ENCODE measurements at places on chromosomes 6 and 20.

DNA sequence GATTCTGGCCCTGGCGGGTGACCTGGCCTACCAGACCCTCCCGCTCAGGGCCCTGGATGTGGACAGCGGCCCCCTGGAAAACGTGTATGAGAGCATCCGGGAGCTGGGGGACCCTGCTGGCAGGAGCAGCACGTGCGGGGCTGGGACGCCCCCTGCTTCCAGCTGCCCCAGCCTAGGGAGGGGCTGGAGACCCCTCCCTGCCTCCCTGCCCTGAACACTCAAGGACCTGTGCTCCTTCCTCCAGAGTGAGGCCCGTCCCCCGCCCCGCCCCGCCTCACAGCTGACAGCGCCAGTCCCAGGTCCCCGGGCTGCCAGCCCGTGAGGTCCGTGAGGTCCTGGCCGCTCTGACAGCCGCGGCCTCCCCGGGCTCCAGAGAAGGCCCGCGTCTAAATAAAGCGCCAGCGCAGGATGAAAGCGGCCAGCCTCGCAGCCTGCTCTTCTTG is 868 bp upstream of the SLC2A4RG start:
- peak; percentile 86 for DNase-seq

- DNase-seq, result peak; percentile 51
Measured at GRCh38 chr20:54668271-54669039, 193.1 kb downstream of the DOK5 start.

DNA sequence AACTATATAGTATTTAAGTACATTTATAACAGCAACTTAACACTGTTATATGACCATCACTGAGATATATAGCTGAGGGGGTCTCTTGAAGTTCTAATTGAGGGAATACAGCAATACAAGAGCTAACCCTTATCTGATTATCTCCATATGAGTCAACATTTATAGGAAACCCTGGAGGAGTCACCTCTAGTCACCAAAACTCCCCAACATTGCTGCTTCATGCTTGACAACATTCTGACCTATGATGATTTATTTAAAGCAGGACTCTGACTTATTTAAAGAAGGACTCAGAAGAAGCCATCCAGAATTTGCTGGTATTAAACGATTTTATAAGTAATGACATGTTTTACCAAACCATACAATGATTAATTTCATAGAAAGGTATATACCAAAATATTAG is 182.6 kb upstream of the NOX3 start:
- DNase-seq, result no peak

DNA sequence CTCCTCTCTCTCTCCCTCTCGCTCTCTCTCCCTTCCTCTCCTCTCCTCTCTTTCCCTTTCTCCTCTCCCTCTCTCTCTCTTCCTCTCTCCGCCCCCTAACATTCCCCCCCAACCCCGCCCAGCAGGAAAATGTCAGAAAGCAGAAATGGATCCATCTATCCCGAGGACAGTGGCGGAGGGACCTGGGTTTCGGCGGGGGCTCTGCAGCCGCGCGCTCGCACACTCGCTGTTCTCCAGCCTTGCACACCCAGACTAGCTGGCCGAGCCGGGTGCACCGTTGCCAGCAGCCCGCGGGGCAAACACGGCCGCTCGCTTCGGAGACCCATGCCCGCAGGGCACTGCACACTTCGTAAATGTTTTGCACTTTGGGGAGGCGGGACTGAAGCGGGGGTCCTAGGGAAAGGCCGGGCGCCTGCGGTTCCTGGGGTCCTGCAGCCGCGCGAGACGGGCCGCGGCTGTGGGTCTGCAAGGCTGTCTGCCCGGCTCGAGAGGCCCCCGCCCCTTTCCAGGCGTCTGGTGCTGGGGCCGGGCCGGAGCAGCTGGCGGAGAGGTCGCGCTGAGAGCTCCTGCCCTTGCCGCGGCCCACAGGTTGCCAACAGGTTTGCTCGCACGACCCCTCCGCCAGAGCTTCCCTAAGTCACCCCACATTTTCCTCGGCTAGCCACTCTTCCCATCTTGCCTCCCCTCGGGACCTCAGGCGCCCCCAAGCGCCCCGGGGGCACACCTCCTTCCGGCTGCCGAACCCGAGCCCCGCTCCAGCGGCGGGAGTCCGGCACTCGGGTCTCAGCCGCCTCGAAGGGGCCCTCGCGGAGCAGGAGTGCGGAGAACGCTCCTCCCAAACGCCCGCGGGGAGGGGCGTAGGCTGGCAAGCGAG is 818 bp upstream of the MDGA1 start:
- peak; percentile 59 for DNase-seq

- DNase-seq, result no peak
Measured at GRCh38 chr6:50792771-50793170, 25.9 kb upstream of the TFAP2B start.

GRCh38 chr20:35595901-35596300 is 19.7 kb upstream of the SPAG4 start:
- no peak for DNase-seq

DNA sequence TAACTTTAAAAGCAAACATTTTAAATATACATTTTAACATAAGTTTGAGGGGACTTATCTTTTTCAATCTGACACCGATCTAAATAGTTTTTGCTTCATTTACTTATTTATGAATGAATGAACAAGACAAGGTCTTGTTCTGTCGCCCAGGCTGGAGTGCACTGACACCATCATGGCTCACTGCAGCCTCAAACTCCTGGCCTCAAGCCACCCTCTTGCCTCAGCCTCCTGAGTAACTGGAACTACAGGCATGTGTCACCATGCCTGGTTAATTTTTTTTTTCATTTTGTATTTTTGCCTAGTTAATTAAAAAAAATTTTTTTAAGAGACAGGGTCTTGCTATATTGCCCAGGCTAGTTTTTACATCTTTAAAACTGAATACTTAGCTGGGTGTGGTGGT is 25.4 kb downstream of the FBXO9 start:
- no peak for DNase-seq

DNA sequence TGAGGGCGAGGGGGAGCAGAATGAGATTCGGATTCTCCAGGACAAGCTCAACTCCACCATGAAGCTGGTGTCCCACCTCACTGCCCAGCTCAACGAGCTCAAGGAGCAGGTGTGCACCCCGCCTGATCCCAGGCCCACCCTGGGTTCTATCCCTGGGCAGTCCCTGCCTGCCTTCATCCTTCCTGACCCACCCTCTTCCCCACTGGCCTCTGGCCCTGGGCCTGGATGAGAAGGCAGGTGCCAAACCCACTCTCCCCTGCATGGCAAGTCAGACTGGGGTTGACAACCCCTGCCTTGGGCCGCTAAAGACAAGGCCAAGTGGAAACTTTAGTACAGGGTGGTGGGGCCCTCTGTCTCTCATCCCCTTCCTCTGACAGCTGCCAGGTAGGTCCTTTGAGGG is 16.5 kb downstream of the UQCC2 start:
- no peak for DNase-seq

DNA sequence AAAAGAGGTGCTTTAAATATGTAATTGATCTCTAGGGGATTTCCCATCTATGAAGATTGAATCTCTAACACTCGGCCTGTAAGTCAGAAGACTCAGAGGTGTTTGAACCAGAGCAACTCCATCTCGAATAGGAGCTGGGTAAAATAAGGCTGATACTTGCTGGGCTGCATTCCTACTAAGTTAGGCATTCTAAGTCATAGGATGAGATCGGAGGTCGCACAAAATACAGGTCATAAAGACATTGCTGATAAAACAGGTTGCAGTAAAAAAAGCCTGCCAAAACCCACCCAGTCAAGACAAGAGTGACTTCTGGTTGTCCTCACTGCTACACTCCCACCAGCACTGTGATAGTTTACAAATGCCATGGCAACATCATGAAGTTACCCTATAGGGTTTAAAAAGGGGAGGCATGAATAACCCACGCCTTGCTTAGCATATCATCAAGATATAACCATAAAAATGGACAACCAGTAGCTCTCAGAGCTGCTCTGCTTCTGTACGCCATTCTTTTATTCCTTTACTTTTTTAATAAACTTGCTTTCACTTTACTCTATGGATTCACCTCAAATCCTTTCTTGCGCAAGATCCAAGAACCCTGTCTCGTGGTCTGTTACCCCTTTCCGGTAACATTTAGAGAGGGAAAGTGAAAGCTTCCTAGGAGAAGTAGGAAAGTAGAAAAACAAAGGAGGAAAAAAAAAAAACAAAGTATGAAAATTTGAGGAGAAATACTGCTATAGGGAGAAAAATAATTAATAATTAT is 129.7 kb upstream of the PHACTR1 start:
- no peak for DNase-seq

DNA sequence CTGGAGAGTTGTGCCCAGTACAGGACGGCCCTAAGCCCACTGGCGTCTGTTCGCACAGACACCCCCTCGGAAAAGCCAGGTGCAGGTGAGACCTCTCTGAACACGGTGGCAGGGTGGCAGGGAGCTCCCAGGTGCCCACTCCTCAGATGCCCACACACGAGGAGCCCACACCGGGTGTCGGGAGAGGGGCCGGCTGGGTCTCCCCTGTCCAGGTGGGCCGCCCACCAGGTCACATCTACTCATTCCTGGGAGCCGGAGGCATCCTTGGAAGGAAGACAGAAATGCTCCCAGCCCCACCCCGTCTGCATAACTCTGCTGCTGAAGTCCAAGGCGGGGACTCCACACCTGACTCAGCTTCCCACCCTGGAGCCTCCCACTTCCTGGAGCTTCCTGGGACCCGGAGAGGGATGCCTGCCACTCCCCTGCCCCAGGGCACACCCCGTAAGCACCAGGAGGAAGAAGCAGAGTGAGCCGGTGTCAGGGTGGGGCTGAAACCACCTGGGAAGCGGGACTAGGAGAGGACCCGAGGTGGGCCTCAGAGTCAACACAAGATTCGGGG is 2.5 kb downstream of the SRMS start:
- peak; percentile 59 for DNase-seq

- no peak for DNase-seq
Measured at GRCh38 chr6:139568956-139569538, 194.6 kb upstream of the CITED2 start.

DNA sequence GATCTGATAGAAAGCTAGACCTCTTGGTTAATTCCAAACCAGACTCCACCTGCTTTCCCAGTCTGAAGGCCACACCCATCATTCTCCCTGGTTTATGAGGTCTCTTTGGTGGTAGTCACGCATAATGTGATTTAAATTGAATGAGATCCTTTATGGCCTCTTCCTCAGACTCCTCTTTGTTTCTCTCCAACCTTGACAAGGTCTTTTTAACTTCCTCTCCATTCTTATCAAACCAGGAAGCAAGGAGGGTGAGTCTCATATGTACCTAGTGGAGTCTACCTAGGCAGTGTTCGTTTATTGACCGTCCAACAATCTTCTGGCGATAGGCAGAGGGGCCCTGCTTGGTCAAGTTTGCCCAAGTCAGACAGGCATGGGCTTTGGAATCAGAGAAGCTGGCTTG is 184.2 kb upstream of the LAMP5 start:
- DNase-seq, result no peak

GRCh38 chr20:63973636-63974401 is 4.1 kb upstream of the ZNF512B start:
- DNase-seq, result peak; percentile 99

- DNase-seq, result no peak
Measured at GRCh38 chr6:138307352-138307751, 70.4 kb upstream of the SMIM28 start.

- no peak for DNase-seq
Measured at GRCh38 chr6:45469663-45470062, 91.9 kb upstream of the SUPT3H start.

DNA sequence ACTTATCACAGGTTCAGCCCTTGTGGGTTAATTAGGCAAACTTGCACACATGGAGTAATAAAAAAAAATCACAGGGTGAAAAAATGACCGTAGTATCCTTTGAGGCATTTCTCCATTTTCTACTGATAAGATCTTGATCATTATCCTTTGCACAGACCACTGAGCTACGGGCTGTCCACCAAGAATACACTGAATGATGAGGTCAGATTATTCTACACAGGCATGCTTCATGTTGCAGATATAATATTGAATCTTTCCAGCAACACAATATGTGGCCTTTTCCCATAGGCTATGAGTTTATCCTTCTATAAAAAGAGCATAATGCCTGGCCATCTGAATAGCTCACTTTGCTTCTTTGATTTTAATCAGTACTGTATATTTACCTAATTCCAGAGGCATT is 168.9 kb downstream of the FRK start:
- DNase-seq, result no peak
